Astrocyte (in vitro differentiated cells and primary cell): ENCODE measurements at places on chromosomes 11 and 22. TPM values are rescaled to one million over a fixed set of nuclear protein-coding genes. Genes with fewer than 3 reads are reported as not detected.

GRCh38 chr22:29742326-29742725 lies 22.5 kb downstream of the CABP7 start:
- no peak for DNase-seq
- H3K27ac ChIP-seq, result no peak overlapping the region
- H3K4me3 ChIP-seq, result no peak overlapping the region
- H3K4me1 ChIP-seq, result no peaks in the 10 kb centered on the region
- H3K36me3 ChIP-seq, result peaks cover 2% of the 10 kb centered on the region
- no peaks in the 10 kb centered on the region for H3K27me3 ChIP-seq

- H3K4me1 ChIP-seq, result peaks cover 13% of the 10 kb centered on the region
- H3K36me3 ChIP-seq, result no peaks in the 10 kb centered on the region
- H3K4me3 ChIP-seq, result peak within 1 kb of the TSS; percentile 71
- H3K27me3 ChIP-seq, result no peaks in the 10 kb centered on the region
- peak within 1 kb of the TSS; percentile 33 for H3K27ac ChIP-seq
- no peak for DNase-seq
Measured at GRCh38 chr22:45240810-45241631, at the start of gene KIAA0930. KIAA0930 (minus strand) TSS chr22:45240894; CDS start chr22:45240703, 191 bp downstream.

DNA sequence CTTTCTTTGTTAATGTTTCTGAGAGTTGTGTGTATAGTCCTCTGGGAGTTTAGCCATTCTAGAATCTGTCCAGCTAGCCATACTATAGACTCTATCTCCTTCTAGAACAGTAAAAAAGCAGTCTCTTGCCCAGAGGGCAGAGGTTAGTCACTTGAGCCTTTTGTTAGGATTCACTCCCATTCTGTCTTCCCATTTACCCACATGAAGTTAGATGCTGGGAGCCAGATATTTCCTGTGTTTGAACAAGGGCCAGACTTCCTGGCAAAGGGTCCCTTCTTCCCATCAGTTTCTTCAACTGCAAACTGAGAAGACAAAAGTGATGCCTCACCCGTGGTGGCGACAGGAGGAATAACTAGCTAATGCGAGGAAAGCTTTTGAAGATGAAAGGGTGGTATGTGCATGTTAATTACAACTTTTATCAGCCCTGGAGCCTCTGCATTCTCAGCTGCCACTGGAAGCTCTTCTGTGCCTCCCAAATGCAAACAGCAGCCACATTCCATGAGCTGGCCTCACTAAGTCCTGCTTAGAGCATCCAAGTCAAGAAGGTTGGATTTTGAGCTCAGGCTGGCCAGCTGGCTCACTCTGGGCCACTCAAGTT lies 12.8 kb downstream of the CD44 start:
- peaks cover 45% of the 10 kb centered on the region for H3K36me3 ChIP-seq
- DNase-seq, result no peak
- no peaks in the 10 kb centered on the region for H3K27me3 ChIP-seq
- H3K27ac ChIP-seq, result peak overlapping the region; percentile 20

- no peak overlapping the region for H3K4me3 ChIP-seq
- no peak overlapping the region for H3K27ac ChIP-seq
- no peaks in the 10 kb centered on the region for H3K27me3 ChIP-seq
- H3K4me1 ChIP-seq, result peaks cover 24% of the 10 kb centered on the region
Measured at GRCh38 chr22:17990147-17990546, 34.2 kb downstream of the MICAL3 start.

DNA sequence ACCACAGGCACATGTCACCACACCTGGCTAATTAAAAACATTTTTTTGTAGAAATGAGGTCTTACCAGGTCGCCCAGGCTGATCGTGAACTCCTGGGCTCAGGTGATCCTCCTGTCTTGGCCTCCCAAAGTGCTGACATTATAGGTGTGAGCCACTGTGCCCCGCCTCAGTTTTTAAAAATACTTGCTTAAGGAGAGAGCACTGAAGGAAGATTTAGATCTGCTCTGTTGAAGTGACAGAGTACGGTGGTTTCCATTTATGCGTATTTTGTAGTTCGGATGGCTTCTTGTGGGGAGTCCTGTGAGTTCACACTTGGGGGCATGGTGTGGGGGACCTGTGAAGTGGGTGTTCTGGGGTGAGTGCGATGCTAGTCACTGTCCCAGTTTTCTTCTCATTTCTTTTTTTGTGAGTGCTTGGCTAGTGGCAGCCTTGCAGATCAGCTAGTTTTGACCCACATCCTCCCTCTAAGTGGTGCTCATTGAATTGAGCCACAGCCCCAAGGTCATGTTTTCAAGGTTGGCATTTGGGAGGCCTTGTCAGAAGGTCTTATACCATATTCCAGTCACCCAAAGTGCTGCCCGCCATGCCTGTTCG lies 31.5 kb downstream of the PTPRJ start:
- peaks cover 13% of the 10 kb centered on the region for H3K4me1 ChIP-seq
- no peak overlapping the region for H3K27ac ChIP-seq

DNA sequence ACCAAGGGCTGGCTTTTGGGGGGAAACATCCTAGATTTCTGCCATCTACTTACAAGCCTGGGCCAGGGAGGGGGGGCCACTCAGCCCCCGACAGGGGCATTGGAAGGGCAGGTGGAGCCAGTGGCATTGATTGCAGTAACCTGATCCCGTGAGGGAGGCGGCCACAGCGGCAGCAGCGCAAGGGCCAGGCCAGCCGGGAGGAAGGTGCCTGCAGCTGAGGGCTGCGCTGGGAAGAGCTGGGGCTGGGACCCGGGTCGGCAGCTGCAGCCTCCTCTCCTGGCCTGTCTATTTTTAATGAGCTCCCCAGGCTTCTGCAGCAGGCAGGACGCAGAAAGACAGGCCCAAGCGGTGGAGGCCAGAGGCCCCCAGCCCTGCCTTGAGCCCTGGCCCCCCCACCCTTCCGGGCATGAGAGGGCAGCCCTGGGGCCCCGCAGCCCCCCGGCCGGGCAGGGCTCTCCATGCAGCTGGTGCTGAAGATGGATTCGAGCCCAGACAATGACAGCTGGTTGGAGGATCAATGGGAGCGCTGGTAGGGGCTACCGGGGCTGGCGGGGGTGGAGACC lies 10.6 kb downstream of the FREY1 start:
- H3K27me3 ChIP-seq, result no peaks in the 10 kb centered on the region
- no peaks in the 10 kb centered on the region for H3K36me3 ChIP-seq
- no peak overlapping the region for H3K4me3 ChIP-seq
- no peak overlapping the region for H3K27ac ChIP-seq

DNA sequence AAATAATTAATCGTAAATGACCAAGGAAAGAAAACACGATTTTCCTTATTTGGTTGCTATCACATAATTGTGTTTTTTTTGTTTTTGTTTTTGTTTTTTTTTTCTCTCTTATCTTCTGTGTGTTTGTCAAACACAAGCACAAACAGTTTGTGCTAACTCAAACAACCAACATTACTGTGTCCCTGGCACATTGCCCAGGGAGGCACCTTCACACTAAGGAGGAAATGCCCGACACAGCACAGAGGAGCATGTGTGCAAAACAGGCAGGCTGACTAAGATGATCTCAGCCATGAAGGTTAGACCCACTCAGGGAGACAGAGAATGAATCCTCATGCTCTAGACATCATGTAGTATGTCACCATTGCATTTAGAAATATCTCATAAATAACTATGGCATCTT lies 130.1 kb downstream of the SOX6 start:
- H3K27me3 ChIP-seq, result no peaks in the 10 kb centered on the region
- H3K36me3 ChIP-seq, result no peaks in the 10 kb centered on the region
- H3K27ac ChIP-seq, result no peak overlapping the region
- H3K4me3 ChIP-seq, result no peak overlapping the region
- no peaks in the 10 kb centered on the region for H3K4me1 ChIP-seq

GRCh38 chr11:11532574-11532973 lies 89.2 kb downstream of the GALNT18 start:
- no peak overlapping the region for H3K4me3 ChIP-seq
- peaks cover 10% of the 10 kb centered on the region for H3K27me3 ChIP-seq

DNA sequence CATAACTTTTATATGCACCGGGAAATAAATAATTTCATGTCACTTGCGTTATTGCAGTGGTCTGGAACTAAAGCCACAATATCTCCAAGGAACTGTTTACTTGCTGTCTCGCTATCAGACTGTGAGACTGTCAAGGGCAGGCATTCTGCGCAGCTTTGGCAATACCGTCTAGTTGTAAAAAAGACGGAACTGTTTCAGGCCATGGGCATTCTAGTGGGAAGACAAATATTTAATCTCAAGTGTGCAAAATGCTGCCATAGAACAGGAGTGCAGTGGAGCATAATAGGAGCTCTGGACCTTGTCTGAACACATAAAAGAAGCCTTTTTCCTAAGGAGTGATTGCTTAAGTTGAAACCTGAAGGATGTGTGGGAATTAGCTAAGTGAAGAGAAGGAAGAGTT lies 53.8 kb downstream of the PACS1 start:
- no peak overlapping the region for H3K27ac ChIP-seq
- no peak for DNase-seq
- no peaks in the 10 kb centered on the region for H3K27me3 ChIP-seq
- no peak overlapping the region for H3K4me3 ChIP-seq

DNA sequence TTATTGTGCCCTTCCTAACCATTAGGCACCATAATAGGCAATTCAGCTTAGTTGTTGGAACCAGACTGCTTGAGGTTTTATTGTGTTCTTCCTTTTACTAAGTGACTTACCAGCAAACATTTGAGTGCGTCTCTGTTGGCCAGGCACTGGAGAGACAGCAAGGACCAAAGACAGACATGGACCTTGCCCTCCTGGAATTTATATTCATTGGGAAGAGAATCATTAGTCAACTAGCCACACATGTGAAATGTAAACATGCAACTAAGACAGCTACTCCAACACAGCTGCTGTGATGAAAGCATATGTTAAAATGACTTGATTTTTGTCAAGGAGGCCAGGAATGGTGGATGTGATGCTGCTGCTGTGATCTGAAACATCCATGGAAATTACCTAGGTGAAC lies 106.4 kb downstream of the TRAF6 start:
- peaks cover 9% of the 10 kb centered on the region for H3K4me1 ChIP-seq
- H3K4me3 ChIP-seq, result no peak overlapping the region
- peak; percentile 46 for DNase-seq
- peaks cover 33% of the 10 kb centered on the region for H3K36me3 ChIP-seq
- no peaks in the 10 kb centered on the region for H3K27me3 ChIP-seq

DNA sequence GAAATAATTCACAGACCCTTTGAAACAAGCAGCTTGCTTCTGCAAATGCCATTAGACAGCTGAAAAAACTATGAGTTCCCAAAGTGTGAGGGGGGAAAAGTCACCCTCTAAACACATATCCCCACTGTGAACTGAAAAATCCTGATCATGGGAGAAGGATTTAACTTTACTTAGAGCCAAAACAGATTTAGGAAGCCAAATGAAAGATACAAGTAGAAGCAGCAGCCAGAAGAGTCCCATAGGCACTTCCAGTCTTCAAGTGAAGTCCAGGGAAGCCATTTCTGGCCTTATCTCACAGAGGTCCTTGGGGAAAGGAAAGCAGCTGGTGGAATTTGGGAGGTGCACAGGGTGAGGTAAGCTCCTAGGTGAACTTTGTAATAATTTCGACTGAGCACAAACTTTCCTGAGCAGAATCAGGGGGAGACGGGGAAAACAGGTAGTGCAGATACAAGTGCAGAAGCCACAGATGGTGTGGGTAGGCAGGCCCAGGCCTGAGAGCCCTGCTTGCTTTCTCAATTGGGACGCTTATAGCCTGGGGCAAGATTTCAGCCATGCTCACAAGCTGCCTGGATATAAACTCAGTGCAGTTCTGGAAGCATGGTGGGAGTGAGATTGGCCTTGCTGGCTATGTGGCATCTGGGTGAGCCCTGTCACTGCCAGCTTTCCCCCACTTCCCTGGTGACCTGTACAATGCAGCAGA lies 44.8 kb downstream of the GAS2 start:
- H3K27me3 ChIP-seq, result no peaks in the 10 kb centered on the region
- H3K4me1 ChIP-seq, result no peaks in the 10 kb centered on the region
- no peak for DNase-seq
- no peaks in the 10 kb centered on the region for H3K36me3 ChIP-seq

DNA sequence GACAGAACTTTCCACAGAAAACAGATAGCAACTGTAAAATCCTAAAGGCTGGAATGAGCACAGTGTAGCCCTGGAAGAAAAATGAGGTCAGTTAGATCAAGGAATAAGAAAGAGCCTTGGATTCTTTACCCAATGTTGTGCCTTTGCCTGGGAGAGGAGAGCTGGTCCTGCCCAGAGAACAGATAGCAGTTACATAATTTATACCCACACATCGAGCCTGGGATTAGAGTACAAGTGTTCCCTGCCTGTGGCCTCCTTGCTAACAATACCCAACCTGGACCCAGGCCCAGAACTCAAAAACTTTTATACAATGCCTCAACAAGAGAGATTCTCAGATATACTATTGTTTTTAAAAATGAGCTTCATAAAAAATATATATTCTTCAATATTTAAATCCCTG lies 1998.4 kb downstream of the LRRC4C start:
- no peak overlapping the region for H3K27ac ChIP-seq
- no peaks in the 10 kb centered on the region for H3K36me3 ChIP-seq
- H3K4me1 ChIP-seq, result no peaks in the 10 kb centered on the region
- no peak overlapping the region for H3K4me3 ChIP-seq
- H3K27me3 ChIP-seq, result no peaks in the 10 kb centered on the region

P4HA3 gene
- 3.3 and 5.0 TPM in 2 replicates for total RNA-seq

BIK gene
- 0.31 and 0.32 TPM in 2 replicates for total RNA-seq

KIRREL3 gene
- 0.79 and 0.91 TPM in 2 replicates for total RNA-seq

RAB3IL1 gene
- total RNA-seq, result 0.91 and 1.7 TPM in 2 replicates

SPI1 gene
- not detected in 2 replicates for total RNA-seq

SIRT3 gene
- total RNA-seq, result 10.9 and 12.0 TPM in 2 replicates

RCOR2 gene
- 18.8 and 20.3 TPM in 2 replicates for total RNA-seq

RGL4 gene
- total RNA-seq, result not detected in 2 replicates

VPREB1 gene
- total RNA-seq, result not detected in 2 replicates
